ENCODE measurements at places on chromosomes 4 and X.

DNA sequence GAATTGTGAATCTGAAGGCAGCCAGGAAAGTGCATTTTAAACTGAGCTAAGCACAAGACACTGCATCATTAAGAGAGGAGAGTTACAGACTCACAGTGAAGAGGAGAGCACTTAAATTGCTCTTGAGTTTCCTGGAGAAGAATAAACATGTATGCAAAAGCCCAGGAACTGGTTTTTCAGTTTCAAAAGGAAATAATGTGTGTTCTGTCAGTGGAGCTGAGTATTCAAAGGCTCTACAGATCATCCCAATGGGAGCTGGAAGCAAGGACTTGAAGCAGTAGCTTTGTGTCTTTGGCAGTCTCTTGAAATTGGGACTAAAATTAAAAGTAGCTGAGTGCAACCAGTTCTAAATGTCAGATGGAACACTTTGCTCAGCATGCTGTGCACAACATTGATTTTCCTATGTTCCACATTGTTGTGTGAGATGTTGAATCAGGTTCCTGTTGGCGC lies 147.5 kb upstream of the ANK2 start:
- DNase-seq, result no peak

DNA sequence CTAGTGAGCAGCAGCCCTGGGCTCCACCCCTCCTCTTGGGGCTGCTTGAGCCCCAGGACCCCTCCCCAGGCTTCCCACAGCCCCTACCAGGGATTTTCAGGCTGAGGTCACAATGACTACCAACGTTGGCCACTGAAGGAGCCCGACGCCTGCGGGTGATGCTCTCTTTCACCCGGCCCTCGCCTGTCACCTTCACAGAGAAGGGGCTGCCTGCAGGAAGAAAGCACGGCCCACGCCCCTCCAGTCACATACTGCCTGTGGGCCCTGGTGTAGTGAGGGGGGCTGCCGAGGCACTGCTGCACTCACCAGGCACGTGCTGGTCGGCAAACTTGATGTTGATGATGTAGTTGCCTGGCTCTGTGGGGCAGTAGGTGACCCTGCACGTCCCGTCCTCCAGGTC lies 22.0 kb downstream of the FLNA start:
- DNase-seq, result no peak

DNA sequence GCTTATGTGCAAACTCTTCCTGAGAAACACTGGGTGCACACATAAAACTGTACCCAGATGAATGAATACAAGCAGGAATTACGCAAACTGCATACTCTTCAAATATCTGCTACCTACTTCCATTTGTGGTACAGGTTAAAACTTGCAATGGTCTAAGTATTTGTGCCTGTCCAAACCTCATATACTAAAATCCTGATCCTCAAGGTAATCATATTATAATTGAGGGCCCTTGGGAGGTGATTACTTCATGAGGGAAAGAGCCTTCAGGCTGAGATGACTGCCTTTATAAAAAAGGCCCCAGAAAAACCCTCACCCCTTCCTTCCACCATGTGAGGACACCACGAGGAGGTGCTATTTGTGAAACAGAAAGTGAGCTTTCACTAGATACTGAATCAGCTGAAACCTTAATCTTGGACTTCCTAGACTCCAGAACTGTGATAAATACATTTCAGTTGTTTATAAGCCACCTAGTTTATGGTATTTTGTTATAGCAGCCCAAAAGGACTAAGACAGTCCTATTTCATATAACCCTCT lies 1977.2 kb downstream of the PCDH7 start:
- no peak for DNase-seq

GRCh38 chr4:89021684-89022083 lies 35.3 kb downstream of the FAM13A start:
- no peak for DNase-seq

DNA sequence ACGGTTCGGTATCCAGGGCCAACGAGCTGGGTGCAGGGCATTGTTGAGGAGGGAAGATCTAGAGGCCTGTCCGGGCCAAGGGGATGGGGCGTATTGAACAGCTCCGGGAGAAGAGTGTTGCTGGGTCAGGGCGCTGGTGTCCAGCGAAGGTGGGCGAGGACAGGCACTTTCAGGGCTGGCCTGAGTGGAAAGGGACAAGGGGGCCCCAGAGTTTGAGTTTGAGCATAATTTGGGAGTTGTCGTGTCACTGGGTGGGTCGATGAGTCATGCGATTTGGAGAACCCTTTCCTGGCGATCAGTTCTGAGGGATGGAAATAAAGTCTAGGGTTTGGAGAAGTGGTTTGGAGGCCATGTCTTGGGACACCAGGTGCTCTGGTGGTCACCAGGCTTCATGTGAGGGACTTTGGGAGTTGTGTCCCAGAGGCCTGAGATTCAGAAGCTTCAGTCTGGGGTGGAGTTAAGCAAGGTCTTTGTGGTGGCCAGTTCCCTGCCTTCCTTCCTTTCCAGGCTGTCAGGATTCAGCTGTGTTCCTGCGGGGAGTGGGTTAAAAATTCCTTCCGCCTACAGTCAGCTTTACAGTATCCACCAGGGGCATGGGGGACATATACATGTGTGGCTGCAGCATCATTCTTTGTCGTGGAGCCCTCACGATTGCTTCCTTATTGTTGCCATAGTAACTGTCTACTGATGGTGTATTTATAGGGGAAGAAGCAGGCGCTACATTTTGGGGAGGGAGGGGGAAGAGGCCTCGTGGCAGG lies 504 bp downstream of the PRRG3 start:
- no peak for DNase-seq
